ENCODE measurements at places on chromosomes 1 and 21.

- no peak for DNase-seq
Measured at GRCh38 chr1:159983681-159984080, 29.6 kb upstream of the SLAMF9 start.

- no peak for DNase-seq
Measured at GRCh38 chr1:179151908-179152682, 70.2 kb downstream of the TOR3A start.

DNA sequence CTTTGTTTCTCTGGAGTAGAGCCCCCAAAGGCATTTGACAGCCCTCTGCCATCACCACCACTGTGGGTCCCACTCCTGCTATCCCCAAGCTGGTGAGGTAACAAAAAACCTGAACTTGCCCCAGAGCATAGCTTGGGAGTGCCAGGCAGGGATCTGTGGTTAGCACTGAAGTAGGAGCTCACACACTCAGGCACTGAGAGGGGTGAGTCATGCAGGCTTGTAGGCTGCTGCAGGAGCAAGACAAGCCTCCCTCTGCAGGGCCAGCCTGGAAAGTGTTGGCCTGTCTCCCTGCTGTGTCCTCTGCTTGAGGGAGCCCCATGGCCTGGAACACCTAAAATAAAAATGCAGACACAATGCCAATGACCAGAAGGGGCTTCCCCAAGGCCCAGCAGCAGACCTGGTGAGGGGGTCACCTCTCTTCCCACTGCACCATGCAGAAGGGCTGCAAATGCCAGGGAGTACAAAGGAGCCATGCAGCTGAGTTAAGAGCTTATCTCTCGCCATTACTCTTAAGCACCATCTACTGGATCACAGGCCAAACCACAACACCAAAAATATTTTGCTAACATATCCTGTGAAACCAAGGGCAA is 108.9 kb upstream of the POGK start:
- no peak for DNase-seq

- DNase-seq = no peak
Measured at GRCh38 chr1:7450838-7451237, 320.3 kb upstream of the VAMP3 start.

- no peak for DNase-seq
Measured at GRCh38 chr1:162030759-162031280, 7.2 kb upstream of the OLFML2B start.

DNA sequence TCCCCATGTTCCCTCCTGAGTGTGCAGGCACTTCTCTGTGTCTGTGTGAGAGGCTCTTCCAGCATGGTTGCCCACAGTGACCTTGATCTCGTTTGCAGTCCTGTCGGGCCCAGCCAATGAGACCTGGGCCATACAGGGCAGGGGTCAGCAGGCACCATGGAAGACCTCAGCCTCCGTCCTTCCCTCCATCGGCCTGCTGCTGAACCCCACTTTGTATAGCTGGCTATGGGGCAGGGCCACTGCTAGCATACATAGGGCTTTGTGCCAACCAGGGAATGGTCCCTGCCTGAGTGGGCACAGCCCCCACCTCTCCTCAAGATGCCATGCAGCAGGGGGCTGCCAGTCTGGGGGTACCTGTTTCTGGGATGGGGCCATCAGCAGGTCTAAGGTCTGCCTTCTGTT is 3.8 kb downstream of the C1orf35 start:
- DNase-seq = no peak

- no peak for DNase-seq
Measured at GRCh38 chr21:25938658-25939395, 204.1 kb downstream of the GABPA start.

DNA sequence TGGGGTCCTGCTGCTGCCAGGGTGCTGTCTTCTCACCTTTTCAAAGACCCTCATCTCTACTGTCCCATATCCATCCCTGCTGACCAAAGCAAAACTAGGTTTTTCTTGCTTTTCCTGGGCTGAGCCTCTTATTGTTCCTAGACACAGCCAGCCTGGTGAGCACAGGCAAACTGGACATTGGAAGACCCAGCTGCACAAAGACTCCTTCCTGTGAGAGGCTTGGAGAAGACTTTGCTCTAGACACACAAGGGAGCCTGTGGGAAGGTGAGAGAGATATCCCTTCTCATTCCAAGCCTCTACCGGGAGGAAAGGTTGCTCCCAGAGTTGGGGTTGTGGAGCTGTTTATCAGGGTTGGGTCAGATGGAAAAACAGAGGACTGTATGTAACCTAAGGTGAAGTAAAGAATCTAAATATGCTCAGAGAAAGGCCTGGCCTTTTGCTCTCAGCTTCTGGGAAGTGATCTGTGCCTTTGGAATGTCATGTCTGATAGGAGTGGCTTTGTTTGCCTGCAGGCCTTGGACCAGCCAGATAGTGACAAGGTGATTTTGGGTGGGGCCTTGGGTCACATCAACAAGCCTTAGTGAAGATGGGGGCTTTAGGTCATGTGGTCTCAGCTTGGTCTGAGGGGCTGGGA is 87.6 kb upstream of the RUNX1 start:
- DNase-seq = no peak

DNA sequence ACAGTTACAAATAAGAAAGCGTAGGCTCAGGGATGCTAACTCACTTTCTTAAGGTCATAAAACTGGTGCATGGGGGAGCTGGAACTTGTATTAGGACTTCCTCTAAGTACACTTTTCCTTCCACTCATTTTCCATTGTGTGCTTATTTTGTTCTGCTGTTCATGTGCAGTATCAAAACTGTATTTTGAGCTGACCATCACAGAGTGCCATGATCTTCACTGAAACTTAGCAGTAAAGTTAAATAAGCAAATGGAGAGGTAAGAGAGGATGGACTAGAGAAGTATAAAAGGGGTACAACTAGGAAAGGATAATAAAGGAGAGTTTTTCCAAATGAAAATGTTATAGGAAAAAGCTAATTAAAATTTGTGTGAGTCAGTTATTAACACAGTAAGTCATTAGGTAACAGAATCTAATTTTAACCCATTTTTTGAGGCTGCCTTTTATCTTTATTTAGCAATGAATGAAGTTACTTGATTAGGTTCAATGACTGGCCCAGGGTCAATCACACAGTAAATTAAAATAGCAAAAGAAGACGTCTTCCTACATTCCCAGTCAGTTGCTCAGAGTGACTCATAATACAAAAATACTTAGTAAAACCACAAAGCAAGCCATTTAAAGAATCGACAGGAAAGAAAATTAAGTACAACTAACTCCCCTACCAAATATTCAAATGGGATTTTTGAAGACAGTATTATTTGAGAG is 165.8 kb upstream of the C1orf105 start:
- DNase-seq = no peak

- DNase-seq = no peak
Measured at GRCh38 chr1:159990005-159990404, 36.0 kb upstream of the SLAMF9 start.

GRCh38 chr1:71698186-71698585 is 584.2 kb downstream of the NEGR1 start:
- DNase-seq = no peak

DNA sequence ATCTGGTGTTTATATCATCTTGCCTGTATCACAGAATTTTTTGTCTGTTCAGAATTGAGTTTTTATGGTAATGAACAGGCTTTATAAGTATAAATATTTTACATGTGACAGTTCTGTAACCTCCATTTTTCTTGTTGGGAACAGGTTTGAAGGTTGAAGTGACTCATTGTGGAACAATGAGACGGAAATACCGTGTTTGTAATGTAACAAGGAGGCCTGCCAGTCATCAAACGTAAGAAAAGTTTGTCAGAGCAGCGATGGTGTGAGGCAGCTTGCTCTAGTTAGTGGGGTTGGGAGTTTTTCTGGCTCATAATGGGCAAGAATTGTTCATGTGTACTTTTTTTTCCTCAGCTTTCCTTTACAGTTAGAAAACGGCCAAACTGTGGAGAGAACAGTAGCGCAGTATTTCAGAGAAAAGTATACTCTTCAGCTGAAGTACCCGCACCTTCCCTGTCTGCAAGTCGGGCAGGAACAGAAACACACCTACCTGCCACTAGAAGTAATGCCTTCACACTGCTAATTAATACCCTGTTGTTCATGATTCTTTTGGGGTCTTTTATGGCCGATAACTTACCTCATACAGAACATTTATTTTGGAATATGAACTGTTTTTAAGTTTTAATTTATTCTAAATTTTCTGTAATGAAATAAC is 75.2 kb upstream of the TEKT2 start:
- DNase-seq = no peak
